Muscle of leg (tissue), 16 donors: ENCODE measurements at places on chromosomes 12 and 14. TPM values are rescaled to one million over a fixed set of nuclear protein-coding genes. Genes with fewer than 3 reads are reported as not detected.

TPI1 gene
- 1,287 TPM for total RNA-seq

MRPL51 gene
- 179 TPM for total RNA-seq

LRP1-AS gene
- 0.66 TPM for total RNA-seq

KRT82 gene
- total RNA-seq, result not detected

CLEC6A gene
- not detected for total RNA-seq

MTA1 gene
- 41.8 TPM for total RNA-seq

HOXC4 gene
- 10.1 TPM for total RNA-seq

RHNO1 gene
- total RNA-seq, result 17.8 TPM

DAO gene
- total RNA-seq, result 0.09 TPM
